KBM-7 (cell line): ENCODE measurements at places on chromosomes 6 and 20.

GRCh38 chr6:51269876-51270275 is 451.2 kb downstream of the TFAP2B start:
- DNase-seq: no peak

DNA sequence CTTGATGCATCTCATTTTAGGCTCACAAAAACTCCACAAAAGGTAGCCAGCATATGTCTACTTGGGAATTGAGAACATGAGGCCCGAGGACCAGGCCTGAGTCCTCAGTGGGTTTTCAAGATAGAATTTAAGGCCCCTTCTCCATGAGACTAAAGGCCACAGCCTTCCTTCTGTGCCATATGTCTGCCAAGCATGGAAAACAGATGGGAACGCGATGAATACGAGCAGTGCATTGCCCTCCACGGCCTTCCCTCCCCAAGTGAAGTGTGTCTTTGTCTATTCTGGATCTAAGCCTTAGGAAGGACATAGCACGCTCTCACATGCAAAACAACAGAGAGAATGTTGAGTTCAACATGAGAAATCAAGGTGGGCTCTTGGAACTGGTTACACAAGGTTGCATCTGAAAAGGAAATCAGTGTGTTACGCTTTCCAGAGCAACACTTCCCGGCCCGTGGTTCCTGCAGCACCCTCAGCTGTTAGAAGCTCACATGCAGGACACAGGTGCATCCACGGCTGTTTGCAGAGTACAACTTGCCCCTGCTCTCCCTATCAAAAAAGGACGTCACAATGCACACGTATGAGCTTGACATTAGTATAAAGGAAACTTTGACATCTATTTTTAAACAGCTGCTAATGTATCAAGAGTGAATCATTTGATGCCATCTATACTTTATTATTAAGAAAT is 229.9 kb downstream of the NRN1 start:
- no peak for DNase-seq

GRCh38 chr6:138545621-138545980 is 46.3 kb upstream of the NHSL1 start:
- DNase-seq: no peak

DNA sequence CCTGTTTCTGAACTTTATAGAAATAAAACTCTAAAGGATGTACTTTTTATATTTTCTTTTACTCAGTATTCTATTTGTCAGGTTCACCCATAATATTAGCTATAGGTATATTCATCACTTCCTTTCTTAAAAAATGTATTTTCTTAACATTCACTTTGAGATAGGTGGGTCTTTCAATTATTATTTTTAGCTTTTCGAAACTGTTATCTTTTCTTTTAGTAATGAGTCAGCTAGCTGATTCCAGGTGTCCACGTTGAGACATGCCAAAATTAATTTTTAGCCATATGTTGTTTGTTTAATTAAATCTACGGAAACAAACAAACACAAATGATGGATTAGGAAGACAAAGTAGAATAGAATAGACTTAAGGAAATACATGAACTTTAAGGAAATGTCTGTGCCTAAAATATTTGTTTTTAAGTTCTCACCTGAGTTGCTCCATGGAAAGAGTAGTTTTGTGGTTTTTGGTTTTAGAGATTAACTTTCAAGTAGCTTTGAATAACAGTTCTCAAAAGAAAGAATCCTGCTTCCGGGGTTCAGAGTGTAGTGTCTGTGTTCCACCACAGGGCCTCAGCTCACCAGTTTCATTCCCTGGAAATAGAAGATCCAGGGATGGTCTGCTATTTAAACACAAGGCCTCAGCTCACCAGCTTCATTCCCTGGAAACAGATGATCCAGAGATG is 435.0 kb downstream of the HAO1 start:
- no peak for DNase-seq

DNA sequence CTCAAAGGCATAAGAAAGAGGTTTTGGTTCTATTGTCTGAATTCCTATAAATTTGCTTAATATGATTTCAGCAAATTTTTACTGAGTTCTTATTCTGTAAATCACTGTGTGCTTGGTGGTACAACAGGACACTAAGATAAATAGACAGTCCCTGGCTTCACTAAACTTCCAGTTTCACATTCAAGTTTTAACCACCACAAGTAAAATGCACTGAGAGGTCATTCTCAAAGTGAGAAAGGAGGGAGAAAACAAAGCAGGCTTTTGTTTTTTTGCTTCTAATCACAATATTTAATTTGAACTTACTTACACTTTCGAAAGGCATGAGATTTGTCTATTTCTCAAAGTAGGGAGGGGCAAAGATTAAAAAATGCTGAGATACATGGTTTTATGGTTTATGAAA is 445.7 kb downstream of the CDC5L start:
- DNase-seq: no peak

DNA sequence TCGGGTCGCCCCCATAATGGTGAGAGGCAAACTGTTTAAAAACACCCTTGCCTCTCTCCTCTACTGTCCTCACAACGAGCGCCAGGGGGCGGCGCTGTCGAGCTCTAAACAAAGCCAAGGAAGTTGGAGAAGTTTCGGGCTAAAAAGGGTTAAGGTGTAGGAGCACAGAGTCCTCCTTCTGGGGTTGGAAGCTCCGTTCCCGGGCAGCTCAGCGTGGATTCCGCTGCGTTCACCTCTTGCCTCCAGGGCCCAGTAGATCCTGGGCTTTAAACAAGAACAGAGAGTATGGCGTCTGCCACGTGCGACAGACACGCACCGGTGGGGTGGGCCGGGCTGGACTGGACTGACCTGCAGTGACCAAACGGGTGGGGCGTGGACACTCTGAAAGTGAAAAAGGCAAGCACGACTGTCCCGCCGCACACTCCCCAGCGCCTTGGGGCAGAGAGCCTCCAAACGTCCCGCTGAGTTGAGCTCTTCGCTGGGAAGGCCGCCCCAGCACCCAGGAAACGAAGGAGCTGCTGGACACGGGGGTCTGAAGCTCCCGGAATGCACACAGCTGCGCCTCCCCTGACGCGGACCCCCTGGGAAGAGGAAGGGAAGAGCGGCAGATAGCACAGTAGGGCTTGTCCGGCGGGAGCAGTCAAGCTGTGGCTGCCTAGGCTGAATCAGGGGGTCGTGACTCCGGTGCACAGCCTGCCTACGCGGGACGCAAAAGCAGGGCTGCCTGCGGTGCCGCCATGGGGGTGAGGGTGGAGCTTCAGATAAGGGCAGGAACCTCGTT is 1.6 kb upstream of the THBD start:
- DNase-seq: peak; percentile 71

- no peak for DNase-seq
Observed at GRCh38 chr20:62761759-62762131, 34.5 kb upstream of the MRGBP start.

DNA sequence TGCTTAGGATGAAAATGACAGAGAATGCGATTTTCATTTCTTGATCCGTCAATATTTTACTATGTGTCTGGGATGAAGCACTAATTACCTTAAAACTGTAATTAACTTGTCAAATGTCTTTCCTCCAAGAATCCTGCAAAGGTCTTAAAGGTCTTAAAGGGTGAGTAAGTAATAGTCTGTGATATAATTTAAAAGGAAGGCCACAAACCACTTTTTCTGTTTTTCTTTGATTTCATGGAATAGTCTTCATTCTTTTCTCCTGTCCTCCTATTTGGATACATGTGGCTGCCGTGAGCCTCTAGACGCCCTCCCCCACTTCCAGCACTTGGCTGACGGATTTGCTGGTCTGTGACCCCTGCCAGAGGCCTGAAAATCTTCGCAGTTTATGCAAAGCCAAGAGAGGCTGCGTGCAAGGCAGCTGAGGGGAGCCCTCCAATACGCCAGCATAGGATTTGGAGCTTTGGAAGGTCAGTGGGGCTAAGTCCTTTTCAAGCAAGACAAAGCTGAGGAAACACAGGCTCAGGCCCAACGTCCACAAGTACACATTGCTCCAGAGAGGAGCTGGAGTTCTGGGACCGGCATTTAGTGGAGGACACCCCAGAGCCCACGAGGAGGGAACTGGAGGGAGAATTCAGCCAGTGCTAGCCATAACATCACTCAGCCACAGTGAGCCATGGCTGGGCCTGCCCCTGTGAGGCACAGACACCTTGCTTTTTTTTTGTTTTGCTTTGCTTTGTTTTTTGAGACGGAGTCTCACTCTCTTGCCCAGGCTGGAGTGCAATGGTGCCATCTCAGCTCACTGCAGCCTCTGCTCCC is 382.6 kb downstream of the SMOC2 start:
- DNase-seq: no peak

- no peak for DNase-seq
Observed at GRCh38 chr6:18284261-18284660, 19.9 kb upstream of the DEK start.

DNA sequence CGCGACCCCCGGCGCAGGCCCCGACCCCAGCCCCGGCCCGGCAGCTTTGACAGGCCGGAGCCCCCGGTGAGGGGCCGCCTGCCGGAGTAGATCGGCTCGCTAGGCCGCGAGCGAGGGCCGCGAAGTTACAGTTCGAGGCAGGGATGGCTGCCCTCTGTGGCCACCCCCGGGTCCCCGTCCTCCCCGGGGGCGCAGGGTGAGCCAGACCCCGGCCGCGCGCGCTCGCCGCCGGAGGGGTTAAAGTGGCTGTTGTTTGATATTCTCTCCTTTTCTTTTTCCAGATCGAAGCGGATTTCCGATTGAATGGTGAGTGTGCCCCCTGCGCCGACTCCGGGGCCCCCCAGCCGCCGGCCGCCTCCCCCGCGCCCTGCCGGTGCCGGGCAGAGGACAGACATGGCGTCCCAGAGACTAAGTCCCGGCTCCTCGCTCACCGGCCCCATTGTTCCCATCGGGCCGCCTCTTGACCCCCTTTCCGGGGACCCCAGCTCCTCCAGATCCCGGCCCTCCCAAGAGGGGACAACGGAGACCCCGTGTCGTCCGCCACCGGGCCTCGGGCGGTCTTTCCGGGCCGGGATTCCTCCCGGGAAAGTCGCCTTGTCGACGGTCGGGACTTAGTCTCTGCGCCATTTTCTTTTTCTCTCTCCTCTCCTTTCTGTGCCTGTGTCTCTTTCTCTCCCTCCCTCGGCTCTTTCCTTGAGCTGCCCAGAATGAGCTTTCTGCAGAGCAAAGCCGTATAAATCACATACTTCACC is 704 bp downstream of the TOP1 start:
- peak; percentile 54 for DNase-seq

- DNase-seq: peak; percentile 39
Observed at GRCh38 chr6:18263418-18264218, 712 bp downstream of the DEK start.

DNA sequence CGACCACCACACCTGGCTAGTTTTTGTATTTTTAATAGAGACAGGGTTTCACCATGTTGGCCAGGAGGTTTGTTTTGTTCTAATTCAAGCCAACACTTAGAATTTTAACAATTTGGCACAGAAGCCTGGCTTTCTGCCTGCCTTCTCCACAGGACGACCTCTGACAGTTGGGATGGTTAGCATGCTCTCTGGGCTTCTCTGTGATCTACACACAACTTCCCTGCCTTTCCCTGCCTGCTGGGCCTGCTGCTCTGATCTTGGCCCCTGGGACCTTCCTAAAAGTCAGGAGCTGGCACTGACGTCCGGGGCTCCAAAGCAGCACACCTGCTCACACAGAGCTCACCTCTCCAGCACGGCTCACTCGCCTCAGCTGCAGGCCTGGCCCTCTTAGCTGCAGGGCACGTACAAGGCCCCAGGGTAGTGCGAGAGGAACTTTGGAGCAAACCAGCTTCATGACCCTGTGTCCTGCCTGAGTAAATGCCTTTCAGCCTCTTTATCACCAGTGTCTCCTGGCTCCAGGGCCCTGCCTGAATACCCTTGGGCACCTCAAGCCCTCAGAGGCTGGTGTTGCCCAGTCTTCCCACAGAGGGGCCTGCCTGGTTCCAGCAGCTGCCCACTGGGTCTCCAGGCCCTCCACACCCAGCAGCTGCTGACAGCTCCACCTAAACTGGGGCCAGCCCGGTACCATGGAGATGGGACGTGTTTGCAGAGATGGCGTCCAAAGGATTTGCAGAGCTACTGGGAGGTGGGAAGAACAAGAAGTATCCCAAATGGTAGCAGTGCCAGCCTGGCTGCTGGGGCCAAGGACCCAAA is 96.0 kb downstream of the PSMB1 start:
- DNase-seq: no peak

- no peak for DNase-seq
Observed at GRCh38 chr6:125157725-125158124, 4.2 kb downstream of the TPD52L1 start.

DNA sequence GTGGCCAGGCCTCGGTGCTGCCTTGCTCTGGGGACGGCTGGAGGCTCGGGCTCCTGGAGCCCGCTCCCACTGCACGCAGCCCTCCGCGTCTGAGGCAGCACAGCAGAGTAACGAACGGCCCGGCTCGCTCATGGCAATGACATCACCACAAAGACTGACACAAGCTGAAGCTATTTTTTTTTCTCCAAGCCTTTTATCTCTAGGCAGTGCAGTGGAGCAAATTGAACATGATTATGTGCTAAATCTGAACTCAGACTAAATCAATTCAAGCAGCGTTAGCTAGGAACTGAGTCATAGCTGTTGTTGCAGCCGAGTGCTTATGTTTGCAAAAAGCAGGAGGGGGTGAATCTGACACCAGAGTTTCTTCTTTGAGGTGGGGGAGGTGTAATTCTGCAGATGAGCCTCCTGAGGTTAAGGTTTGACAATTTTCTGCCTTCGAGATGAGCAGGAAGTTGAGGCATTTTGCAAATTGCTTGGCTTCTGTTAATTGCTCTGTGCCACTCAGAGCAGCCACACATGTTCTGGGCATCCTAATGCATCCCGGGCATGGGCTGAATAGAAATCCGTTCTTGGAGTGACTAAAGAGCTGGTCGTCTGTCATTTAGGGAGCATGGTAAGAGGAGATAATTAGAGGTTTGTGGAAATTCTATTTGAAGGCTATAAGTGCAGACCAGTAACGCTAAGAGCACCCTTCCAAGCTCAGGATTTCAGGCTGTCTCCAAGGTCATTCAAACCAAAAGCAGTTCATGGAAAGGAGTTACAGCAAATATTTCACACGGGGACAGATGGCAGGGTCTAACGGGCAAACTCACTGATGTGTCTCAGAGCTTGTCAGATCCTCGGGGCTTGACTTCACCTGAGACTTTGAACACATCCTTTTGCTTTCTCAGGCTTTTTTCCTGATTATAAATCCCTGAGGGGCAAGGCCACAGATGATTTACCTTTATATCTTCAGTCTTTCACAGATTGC is 155.1 kb upstream of the ENPP5 start:
- no peak for DNase-seq

DNA sequence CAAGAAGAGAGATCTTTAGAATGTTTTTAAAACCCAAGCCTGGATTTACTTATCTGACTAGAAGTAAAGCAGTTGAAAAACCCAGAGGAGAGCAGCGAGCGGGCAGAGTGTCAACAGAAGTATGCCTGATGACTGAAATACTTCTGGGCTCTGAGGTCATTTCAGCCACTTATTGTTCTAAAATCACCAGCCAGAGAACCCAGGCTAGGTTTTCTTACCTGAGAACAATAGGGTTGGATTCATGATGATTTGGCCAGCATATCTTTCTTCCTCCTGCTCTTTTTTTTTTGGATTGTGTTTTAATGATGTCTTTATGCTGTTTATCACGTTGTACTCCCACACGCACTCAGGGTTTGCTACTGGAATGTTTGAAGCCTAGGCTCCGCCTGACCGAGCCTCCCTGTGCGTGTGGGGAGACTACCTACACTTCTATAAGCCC is 63.0 kb upstream of the KIF25 start:
- DNase-seq: no peak

GRCh38 chr20:34945315-34946077 is 10.1 kb downstream of the GSS start:
- no peak for DNase-seq
